ENCODE measurements at places on chromosomes 1 and 21.

DNA sequence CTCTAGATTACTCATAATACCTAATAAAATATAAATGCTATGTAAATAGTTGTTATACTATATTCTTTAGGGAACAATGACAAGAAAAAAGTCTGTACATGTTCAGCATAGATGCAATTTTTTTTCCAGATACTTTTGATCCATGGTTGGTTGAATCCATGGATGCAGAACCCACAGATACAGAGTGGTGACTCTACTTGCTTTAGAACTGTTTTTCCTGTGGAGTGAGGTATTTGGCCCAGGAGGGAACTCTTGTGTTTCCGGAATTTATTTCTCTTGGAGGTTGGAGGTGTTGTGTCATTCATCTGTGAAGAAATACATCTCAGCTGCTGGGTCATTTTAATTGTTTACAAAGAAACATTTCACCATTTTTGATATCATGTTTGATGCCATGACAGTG lies 28.7 kb downstream of the TMEM200B start:
- H3K27ac ChIP-seq = no peak overlapping the region
- no peaks in the 10 kb centered on the region for H3K27me3 ChIP-seq
- H3K4me3 ChIP-seq = no peak overlapping the region
- H3K36me3 ChIP-seq = no peaks in the 10 kb centered on the region

- no peaks in the 10 kb centered on the region for H3K36me3 ChIP-seq
- H3K4me1 ChIP-seq = no peaks in the 10 kb centered on the region
- no peaks in the 10 kb centered on the region for H3K27me3 ChIP-seq
- no peak overlapping the region for H3K4me3 ChIP-seq
Measured at GRCh38 chr1:30473922-30474817, 249.2 kb downstream of the MATN1 start.

- peak overlapping the region; percentile 96 for H3K27ac ChIP-seq
- peaks cover 60% of the 10 kb centered on the region for H3K27me3 ChIP-seq
- no peak for DNase-seq
- peaks cover 39% of the 10 kb centered on the region for H3K4me1 ChIP-seq
Measured at GRCh38 chr1:23555986-23556634, 3.2 kb downstream of the ID3 start.

GRCh38 chr1:207872621-207873020 lies 38.3 kb downstream of the CD34 start:
- H3K4me3 ChIP-seq = no peak overlapping the region
- DNase-seq = no peak
- no peaks in the 10 kb centered on the region for H3K27me3 ChIP-seq

GRCh38 chr1:158328426-158328825 lies 2.9 kb downstream of the CD1B start:
- no peak overlapping the region for H3K4me3 ChIP-seq
- H3K27ac ChIP-seq = no peak overlapping the region
- no peaks in the 10 kb centered on the region for H3K36me3 ChIP-seq
- no peak for DNase-seq
- peaks cover 16% of the 10 kb centered on the region for H3K27me3 ChIP-seq

DNA sequence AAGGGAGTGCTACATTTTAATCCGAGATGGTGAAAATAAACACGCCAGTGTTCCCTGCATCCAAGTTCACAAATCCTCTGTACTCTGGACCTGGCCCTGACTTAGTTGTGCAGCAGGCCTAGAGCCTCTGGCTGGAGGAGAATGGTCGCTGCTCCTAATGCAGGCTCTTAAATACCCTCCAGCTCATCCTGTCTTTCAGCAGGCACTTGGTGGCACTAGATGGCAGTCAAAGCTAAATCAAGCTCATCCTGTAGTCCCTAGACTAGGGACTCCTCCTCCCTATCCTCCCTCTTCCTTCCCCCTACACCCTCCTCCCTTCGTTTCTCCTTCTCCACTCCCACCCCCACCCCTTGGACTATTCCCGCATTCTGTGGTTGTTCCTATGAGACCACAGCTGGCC lies 41.6 kb upstream of the MTR start:
- no peak for DNase-seq
- no peaks in the 10 kb centered on the region for H3K4me1 ChIP-seq
- no peak overlapping the region for H3K27ac ChIP-seq
- peaks cover 8% of the 10 kb centered on the region for H3K27me3 ChIP-seq

DNA sequence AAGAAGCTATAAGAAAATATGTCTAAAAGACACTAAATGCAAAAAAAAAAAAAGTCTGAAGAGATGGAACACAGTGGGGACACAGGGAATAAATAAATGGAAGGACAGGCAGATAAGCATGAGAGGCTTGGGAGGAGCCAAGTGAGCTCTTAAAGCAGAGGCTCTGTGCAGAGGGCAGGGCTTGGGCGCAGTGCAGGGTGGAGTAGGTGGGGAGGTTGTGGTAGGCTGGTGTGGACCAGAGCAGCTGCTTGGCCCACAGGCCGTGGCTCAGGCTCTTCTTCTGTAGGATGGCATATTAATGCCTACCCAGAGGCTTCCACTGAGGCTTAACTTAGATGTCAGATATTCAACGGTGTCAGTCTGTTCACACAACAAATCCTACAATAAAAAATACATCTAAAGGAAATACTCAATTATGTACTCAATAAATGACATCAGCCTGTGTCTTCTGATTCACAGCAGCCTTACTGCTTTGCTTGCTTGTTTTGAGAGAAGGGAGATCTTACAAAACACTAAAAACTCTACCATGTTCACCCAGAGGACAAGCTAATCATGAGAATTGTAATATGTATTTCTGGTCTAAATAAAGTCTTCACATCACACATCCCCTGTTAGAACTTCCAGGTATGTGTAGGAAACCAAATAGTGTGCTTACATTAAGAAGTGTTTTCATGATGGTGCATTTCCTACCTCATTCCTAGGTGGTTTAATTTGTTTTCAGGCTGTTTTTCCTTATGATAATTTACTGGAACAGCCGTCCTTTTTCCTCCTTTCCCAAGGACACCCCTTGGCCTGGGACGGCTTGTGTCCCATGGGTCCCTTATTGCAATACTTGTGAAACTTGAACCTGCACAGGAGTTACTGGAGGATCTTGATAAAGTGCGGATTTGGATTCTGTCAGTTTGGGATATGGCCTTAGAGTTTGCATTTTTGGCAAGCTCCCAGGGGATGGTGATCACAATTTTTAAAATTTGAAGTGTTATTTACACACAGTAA lies 24.9 kb downstream of the DIP2A start:
- no peak overlapping the region for H3K4me3 ChIP-seq
- H3K4me1 ChIP-seq = no peaks in the 10 kb centered on the region
- no peak overlapping the region for H3K27ac ChIP-seq
- DNase-seq = no peak

GRCh38 chr1:212899845-212900244 lies 41.8 kb downstream of the FLVCR1 start:
- no peaks in the 10 kb centered on the region for H3K27me3 ChIP-seq
- DNase-seq = no peak
- H3K4me3 ChIP-seq = no peak overlapping the region
- H3K4me1 ChIP-seq = no peaks in the 10 kb centered on the region
- H3K36me3 ChIP-seq = no peaks in the 10 kb centered on the region
- no peak overlapping the region for H3K27ac ChIP-seq

DNA sequence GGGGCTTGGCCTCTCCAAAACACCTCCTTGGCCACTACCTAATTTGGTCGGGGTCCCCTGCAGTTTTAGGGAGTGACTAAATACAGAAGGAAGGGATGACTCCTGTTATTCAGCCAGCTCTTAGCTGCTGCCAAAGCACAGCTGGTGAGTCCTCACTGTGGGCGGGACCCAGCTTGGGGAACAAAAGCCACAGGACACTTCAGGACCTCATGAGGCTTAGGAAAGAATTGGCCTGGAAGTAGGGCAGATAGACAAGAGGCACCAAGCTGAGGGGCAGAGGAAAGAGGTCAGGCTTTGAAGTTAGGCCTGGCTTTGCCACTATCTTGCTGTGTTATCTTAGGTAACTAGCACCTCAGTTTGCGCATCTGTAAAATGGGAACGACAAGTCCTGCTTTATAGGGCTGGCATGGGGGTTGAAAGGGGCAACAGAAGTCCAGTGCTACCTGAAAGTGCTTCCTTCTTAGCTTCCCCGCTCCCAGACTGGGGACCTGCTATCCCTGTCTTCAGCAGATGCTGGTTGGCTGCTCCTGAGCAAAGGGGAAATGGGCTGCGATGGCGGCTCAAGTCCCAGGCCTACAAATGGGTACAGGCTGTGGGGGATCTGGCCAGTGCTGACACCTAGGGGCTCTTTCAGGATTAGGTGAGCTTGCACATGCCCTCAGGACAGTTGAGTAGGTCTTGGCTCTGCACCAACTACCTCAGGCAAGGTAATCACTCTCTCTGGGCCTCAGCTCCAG lies 15.7 kb downstream of the IFI6 start:
- no peak for DNase-seq
- no peak overlapping the region for H3K4me3 ChIP-seq
- H3K27me3 ChIP-seq = no peaks in the 10 kb centered on the region
- H3K27ac ChIP-seq = no peak overlapping the region

- H3K36me3 ChIP-seq = peaks cover 7% of the 10 kb centered on the region
- no peak overlapping the region for H3K27ac ChIP-seq
- H3K4me3 ChIP-seq = no peak overlapping the region
- no peaks in the 10 kb centered on the region for H3K27me3 ChIP-seq
- H3K4me1 ChIP-seq = peaks cover 2% of the 10 kb centered on the region
Measured at GRCh38 chr1:8866792-8867415, 11.6 kb downstream of the ENO1 start.

DNA sequence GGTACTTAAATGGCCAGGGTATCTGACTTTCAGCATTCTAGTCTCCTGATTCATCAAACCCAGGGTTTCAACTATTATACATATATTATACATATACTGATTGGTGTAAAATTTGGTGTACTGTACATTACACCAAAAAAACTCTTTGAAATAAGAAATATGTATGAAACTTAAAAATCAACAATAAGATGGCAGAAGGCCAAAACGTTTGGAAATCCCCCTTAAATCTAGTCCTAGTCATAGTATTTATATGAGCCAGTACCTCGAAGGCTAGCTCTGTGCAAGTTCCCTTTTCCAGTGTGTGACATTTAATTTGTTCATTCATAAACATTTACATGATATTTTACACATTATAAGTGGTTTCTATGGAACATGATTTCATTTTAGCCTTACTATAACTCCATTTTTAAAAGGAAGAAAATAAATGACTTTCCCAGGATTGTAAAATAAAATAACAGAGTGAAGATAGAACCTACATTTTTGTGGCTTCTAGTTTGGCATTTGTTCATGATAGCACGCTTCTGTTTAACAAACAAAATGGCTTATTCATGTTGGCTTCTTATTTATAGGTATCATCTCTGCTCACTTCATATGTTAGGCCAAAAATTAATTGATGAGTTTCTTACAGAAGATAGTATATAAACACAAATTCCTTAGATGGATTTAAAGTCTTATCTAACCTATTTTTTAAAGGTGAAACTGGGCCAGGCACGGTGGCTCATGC lies 18.8 kb upstream of the ZNF281 start:
- no peaks in the 10 kb centered on the region for H3K27me3 ChIP-seq
- no peak overlapping the region for H3K27ac ChIP-seq
- H3K4me3 ChIP-seq = no peak overlapping the region
- H3K36me3 ChIP-seq = no peaks in the 10 kb centered on the region
- DNase-seq = no peak

GRCh38 chr1:221714227-221715152 lies 27.4 kb downstream of the DUSP10 start:
- H3K4me3 ChIP-seq = no peak overlapping the region
- no peak for DNase-seq
- no peaks in the 10 kb centered on the region for H3K27me3 ChIP-seq
- no peaks in the 10 kb centered on the region for H3K36me3 ChIP-seq
- H3K27ac ChIP-seq = no peak overlapping the region
- peaks cover 73% of the 10 kb centered on the region for H3K4me1 ChIP-seq

- no peak overlapping the region for H3K27ac ChIP-seq
- H3K4me3 ChIP-seq = no peak overlapping the region
- H3K4me1 ChIP-seq = no peaks in the 10 kb centered on the region
- no peaks in the 10 kb centered on the region for H3K27me3 ChIP-seq
Measured at GRCh38 chr21:17901458-17902079, 82.4 kb upstream of the C21orf91 start.

- no peak for DNase-seq
- H3K36me3 ChIP-seq = no peaks in the 10 kb centered on the region
- no peak overlapping the region for H3K4me3 ChIP-seq
- H3K27me3 ChIP-seq = no peaks in the 10 kb centered on the region
Measured at GRCh38 chr1:228975238-228975907, 240.1 kb downstream of the RHOU start.

- no peaks in the 10 kb centered on the region for H3K27me3 ChIP-seq
- no peaks in the 10 kb centered on the region for H3K4me1 ChIP-seq
- no peak for DNase-seq
- no peaks in the 10 kb centered on the region for H3K36me3 ChIP-seq
Measured at GRCh38 chr1:245319094-245319493, 164.3 kb downstream of the KIF26B start.

GRCh38 chr1:87918398-87918797 lies 589.7 kb downstream of the LMO4 start:
- no peaks in the 10 kb centered on the region for H3K36me3 ChIP-seq
- H3K27ac ChIP-seq = no peak overlapping the region
- no peak overlapping the region for H3K4me3 ChIP-seq
- H3K4me1 ChIP-seq = no peaks in the 10 kb centered on the region
- no peak for DNase-seq

DNA sequence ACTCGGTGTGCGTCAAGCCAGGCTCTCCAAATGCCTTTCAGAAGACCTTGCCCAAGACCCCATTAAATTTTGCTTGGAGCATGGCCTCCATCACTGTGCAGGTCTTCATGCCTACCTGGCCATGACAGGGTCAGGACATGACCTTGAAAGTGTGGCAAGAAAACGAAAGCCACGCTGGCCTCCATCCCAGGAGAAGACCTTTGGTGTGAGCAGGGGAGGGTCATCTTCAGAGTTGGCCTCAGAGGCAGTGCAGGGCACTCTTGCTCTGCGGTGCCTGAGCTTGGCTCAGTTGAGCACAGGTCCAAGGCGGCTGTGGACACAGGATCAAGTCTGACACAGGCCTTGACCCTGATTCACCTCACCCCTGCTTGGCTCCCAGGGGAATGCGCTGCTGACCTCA lies 181.4 kb upstream of the TMEM51 start:
- H3K4me1 ChIP-seq = peaks cover 15% of the 10 kb centered on the region
- no peak overlapping the region for H3K4me3 ChIP-seq
- no peak overlapping the region for H3K27ac ChIP-seq
- no peaks in the 10 kb centered on the region for H3K27me3 ChIP-seq

DNA sequence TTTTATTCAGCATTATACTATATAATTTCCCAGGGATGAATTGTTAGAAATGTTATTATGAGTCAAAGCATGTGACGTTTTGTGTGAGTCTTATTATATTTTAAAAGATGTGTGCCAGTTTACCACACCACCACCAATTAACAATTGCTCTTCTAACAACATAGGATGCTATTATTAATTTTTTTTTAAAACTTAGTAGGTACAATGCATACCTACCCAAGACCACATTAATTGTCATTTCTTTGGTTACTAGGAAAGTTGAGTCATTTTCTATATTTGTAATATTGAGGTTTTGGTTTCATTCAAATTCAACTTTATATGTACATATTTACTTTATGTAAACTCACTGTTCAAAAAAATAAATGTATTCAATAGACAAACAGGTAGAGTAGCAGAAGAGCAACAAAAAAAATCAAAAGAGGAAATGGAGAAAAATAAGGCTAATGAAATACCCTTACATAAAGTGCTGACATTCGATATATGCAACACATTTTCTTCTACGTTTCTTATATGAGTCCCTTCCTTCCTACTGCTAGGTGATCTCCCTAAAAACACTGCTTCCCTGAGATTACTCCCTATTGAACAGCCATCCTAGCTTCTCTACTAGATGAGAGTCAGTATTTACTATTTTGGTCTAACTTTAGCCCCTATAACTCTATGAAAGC lies 9.6 kb downstream of the GCLM start:
- H3K27ac ChIP-seq = no peak overlapping the region
- peaks cover 13% of the 10 kb centered on the region for H3K4me1 ChIP-seq
- H3K4me3 ChIP-seq = no peak overlapping the region
- no peaks in the 10 kb centered on the region for H3K36me3 ChIP-seq

- no peak overlapping the region for H3K27ac ChIP-seq
- H3K4me1 ChIP-seq = peaks cover 5% of the 10 kb centered on the region
- no peak for DNase-seq
- H3K36me3 ChIP-seq = no peaks in the 10 kb centered on the region
- no peaks in the 10 kb centered on the region for H3K27me3 ChIP-seq
Measured at GRCh38 chr1:97787231-97787630, 133.6 kb downstream of the DPYD start.

Data from left lung (tissue), 14 donors.